ENCODE measurements at places on chromosomes 1 and 21.
A peak's percentile ranks its signal among the peaks of the same experiment; 100 is the strongest.

GRCh38 chr1:64087768-64088167 lies 115.7 kb upstream of the UBE2U start:
- DNase-seq, result no peak

GRCh38 chr21:27805696-27806095 lies 838.8 kb upstream of the ADAMTS5 start:
- no peak for DNase-seq

DNA sequence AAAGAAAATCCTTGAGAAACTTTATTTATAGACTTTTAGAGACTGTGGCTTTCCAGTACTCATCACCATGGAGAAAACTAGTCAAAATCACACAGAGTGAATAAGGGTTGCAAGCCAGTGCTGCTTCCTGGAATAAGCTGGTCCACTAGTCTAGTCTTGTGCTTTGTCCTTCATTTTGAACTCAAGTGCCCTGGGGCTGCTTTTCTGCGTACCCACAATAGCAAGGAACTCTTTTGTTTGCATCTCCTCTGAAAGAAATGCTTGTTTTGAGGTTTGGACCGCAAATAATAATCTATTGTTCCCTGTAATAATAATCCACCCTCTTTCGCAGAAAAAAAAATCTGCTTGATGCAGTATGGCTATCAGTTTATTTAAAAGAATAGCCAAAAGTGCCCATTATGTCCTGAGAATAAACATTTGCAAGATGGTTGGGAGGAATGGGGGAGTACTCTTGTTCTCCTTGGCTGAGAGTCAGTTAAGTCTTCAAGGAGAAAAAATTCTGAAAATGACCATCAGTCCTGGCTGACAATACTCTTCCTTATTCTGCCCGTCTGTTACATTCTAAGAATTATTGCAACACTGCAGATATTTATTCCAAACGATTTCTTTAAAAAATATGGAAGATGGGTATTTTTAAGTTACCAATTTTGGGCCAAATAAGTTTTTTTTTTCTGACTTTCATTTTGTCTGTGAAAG lies 41.9 kb downstream of the MPZL1 start:
- DNase-seq, result no peak

DNA sequence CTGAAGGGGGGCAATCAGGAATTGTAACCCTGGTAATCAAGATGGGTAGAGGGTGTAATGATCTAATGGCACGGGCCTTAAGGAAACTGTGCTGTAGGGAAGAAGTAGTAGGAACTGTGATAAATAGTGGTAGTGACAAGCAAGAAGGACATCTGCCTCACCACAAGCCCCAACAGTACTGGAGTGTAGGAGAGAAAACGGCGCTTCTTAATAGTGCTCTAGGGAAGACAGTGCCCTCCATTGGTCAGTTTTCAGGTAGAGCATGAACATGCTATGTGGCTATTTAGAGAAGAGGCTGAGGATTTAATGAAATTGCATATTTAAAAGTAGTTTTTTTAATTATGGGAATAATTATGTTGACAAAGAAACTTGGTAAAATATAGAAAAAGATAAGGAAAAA lies 32.2 kb downstream of the SLC30A7 start:
- peak; percentile 9 for DNase-seq

GRCh38 chr1:61447968-61448430 lies 276.9 kb downstream of the TM2D1 start:
- DNase-seq, result no peak

DNA sequence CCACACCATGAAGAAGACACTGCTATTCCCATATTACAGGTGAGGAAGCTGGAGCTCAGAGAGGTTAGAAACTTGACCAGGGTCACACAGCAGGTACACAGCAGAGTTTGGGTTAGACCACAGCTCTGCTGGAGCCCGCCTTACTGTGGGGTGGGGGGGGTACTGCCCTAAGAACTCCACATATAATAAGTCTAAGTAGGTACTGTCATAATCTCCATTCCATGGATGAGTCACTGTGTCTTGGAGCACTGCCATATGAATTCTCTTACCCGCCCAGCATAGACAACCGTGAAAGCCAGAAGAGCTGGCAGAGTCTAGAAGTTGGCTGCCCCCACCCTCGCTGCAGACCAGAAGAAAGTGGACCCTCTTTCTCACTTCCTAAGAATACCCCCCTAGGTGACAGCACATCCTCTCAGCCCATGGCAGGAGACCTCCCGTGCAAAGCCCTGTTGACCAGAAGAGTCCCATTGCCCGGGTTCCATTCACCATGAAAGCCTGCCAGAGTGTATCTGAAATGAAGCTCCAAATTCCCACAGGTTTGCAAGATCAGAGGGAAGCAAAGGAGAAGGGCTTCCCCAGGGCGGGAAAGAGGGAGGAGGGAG lies 5.2 kb upstream of the PLA2G2D start:
- DNase-seq, result no peak

- DNase-seq, result no peak
Measured at GRCh38 chr1:159076438-159077119, at the start of gene AIM2. AIM2 (minus strand) TSS chr1:159076766; CDS start chr1:159073499, 3,267 bp downstream.

GRCh38 chr1:107100331-107100984 lies 40.4 kb upstream of the NTNG1 start:
- no peak for DNase-seq

DNA sequence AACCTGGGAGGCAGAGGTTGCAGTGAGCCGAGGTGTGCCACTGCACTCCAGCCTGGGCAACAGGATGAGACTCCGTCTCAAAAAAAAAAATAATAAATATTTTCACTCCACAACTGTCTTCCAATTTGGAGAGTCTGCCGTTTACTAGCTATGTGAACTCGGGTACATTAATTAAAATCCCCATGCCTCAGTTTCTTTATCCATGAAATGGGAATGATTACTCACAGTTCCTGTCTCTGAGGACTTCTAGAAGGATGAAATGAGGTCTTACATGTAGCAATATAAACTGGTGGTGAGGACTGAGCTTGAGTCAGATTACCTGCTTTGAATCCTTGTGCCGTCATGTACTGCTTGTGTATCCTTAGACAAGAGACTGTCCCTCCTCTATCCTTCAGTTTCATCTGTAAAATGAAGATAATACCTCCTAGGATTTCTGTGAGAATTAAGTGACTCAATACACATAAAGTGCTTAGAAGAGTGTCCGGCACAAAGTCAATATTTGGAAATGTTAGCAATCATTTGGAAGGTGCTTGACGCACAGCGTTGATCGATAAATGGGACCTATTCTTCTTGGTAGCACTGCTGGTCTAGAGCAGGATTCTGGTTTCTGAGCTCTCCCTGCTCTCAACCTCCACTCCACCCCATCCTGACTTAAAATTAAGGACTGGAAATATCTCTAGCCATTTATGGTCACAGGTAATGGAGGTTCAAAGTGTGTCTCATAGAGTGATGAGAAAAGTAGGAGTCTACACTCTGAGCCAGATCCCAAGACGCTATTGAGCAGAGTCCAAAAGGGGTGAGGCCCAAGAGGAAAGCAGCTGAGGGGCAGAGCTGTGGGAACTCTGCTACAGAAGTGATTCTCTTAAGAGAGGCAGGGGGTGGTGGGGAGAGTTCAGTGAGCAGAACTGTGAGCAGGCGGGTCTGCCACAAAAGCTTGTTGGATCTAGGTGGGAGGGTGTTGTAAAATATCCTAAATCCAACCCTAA lies 11.6 kb upstream of the DDI2 start:
- no peak for DNase-seq

DNA sequence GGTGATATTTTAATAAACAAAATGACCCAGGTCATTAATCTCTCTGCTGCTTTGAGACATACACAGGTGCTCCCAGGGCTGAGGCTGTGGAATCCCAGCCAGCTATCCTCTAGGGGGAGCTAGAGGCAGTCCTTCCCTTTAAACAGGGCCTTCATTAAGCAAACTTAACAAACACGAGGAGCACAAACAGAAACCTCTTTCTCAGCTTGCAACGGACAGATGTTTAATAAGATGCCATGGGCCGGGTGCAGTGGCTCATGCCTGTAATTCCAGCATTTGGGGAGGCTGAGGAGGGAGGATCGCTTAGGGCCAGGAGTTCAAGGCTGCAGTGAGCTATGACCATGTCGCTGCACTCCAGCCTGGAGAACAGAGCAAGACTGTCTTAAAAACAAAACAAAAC lies 106.7 kb downstream of the HIVEP3 start:
- DNase-seq, result peak; percentile 83

- DNase-seq, result no peak
Measured at GRCh38 chr1:89129911-89130310, 4.0 kb upstream of the GBP2 start.

DNA sequence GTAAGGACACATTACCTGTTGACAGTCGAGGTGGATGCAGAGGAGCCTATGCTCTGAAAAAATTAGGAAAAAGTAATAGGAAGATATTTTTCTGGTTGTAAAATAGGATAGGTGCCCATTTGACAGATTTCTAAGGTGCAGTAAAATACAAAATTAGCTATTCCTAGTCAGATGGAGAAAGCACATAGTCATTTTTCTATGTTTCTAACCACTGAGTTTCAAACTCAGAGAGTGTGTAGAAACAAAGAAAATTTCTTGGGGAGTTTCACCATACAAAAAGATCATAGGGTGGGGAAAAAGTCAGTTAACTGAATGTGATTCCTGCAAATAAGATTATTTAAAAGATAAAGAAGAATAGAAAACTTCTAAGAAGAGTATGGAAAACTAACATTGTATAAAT lies 666.9 kb downstream of the KCNT2 start:
- no peak for DNase-seq

- DNase-seq, result no peak
Measured at GRCh38 chr1:40838980-40839942, 22.9 kb downstream of the CITED4 start.

- peak; percentile 48 for DNase-seq
Measured at GRCh38 chr1:23657659-23658275, 33.8 kb upstream of the RPL11 start.

GRCh38 chr1:203629507-203630082 lies 3.0 kb downstream of the ATP2B4 start:
- DNase-seq, result peak; percentile 56

DNA sequence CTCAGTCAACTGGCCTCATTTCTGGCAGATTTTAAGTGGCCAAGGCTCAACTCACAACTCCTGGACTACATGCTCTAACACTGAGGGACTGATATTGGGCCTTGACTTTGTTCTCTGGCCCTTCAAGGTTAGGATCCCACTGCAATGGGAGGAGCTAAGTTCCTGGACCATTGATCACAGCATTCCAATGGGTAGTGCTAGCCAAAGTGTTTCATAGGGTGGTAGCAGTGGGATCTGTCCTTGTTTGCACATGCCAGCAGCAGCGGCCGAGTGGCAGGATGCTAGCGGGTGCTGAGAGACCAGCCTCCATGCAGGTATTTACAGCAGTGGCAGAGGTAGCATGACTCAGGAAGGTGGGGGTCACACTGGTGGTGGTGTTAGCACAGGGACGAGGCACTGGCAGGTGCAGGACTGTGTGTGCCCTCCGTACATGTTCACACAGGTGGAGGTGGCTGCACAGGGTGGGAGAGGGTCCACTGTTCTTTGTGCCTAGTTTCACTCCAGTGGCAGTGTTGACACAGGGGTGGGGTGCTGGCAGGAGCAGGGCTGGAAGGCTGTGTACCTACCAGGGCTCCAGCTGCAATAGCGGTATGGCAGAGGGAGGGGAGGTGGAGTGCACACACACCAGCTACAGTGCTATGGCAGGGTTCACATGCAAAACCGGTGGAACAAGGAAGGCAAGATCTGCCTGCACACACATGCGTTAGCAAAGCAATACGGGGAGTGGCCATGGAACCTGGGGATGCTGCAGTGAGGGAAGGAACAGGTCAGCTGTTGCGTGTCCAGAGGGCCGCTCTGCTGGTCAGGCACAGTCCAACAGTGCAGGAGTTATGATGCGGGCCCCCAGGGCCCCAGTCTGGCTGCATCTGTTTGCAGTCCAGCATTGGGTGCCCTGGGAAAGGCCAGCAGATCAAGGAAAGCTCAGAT lies 51.7 kb downstream of the COL24A1 start:
- no peak for DNase-seq

DNA sequence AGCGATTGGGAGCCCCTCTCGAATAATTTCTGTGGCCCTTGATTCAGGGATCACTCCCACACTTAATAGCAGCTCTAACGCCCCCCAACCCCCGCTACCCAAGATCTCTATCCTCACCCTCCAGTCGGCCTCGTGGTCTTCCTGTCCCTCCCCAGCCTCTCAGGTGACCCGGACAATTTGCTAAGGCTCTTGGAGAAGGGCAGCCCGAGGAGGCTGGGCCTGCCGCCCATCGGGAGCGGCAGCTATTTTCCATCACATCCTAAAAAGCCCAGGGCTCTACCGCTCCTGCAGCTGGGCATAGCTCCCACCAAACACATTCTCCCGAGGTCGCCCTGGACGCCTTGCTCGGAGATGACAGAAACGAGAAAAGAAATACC lies 12.0 kb upstream of the PHLDA3 start:
- DNase-seq, result no peak

GRCh38 chr1:182972829-182973228 lies 19.9 kb upstream of the SHCBP1L start:
- DNase-seq, result no peak

- DNase-seq, result no peak
Measured at GRCh38 chr1:30321246-30321910, 402.0 kb downstream of the MATN1 start.

DNA sequence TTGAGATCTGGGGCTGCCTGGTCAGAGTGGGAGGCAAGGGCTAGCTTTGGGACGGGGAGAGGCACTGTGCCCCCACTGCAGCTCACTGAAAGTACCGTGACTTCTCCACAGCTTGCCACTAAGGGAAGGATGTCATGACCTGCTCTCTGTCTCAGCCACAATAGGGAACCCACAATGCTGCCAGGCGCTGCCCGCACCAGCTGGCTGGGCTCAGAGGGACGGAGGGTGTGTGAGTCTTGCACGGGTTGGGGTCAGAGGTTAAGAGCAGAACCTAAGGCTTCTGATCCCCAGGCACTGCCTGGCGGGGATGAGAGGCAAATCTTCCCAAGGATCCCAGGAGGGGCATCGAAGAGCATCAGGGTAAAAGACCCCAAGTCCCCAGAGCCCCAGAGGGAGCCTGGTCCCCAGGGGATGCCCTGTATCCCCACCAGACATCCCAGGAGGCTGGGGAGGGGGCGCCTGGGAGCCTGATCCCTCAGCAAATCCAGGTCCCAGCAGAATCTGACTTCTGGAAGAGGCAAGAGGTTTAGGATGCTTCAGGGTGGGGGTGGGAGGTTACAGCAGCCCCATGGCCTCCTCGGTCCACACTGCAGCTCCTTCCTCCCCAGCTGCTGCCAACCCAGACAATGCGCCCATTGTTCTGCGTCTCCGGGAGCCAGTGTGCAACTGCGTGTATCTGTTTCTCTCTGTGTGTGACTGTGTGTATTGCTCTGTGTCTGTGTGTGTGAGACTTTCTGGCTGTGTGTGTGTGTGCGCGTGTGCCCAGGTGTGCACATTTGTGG lies 2.0 kb upstream of the MARCKSL1 start:
- no peak for DNase-seq

DNA sequence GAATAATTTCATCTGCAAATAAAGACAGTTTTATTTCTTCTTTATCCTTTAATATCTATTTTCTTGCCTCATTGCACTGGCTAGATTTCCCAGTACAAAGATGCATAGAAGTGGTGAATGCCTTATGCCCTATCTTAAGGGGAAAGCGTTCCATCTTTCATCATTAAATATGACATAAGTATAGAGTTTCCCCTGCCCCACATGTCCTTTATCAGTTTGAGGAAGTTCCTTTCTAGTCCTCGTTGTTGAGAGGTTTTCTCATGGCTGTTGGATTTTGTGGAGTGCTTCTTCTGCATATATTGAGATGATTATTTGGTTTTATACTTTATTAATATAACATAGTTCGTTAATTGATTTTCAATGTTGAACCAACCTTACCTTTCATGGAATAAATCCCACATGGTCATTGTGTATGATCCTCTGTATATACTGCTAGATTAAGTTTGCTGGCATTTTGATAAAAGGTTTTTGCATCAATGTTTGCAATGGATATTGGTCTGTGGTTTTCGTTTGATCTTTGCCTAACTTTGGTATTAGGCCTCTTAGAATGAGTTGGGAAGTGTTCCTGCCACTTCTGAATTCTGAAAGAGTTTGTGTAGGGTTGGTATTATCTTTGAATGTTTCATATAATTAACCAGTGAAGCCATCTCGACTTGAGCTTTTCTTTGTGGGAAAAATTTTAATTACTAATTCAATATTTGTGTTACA lies 15.6 kb downstream of the PRKACB start:
- DNase-seq, result no peak

Data from NT2/D1 (cell line).